ENCODE measurements at places on chromosomes 1 and 21. TPM values are rescaled to one million over a fixed set of nuclear protein-coding genes. Genes with fewer than 3 reads are reported as not detected.
A peak's percentile ranks its signal among the peaks of the same experiment; 100 is the strongest.

GRCh38 chr1:11650331-11650991, 3.8 kb downstream of the FBXO2 start:
- peaks cover 18% of the 10 kb centered on the region for H3K4me1 ChIP-seq
- DNase-seq, result peak; percentile 82
- H3K36me3 ChIP-seq, result no peaks in the 10 kb centered on the region
- H3K27me3 ChIP-seq, result no peaks in the 10 kb centered on the region
- no peak overlapping the region for H3K27ac ChIP-seq
- H3K4me3 ChIP-seq, result peak overlapping the region; percentile 17

CCDC190 gene
- not detected for total RNA-seq

DNA sequence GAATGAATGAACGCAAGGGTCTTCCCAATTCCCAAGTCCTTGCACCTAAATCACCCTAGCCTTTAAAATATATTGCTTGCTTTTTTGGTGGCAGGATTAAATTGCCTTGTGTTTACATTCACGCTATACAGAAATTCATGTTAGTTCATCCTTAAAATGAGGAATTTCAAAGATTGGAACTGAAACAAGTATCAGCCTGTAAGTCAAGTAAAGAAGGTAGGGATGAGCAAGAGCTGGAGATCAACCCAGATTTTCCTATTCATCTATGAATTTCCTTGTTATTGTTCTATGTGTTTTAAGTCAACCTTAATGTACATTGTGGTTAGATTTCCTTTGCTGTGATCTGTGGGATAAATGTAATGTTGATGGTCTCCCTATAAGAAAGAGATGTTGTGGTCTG, 248.2 kb downstream of the NFIA start:
- no peak for DNase-seq
- H3K27me3 ChIP-seq, result no peaks in the 10 kb centered on the region
- H3K36me3 ChIP-seq, result peaks cover 8% of the 10 kb centered on the region
- peaks cover 7% of the 10 kb centered on the region for H3K4me1 ChIP-seq
- H3K27ac ChIP-seq, result no peak overlapping the region

DNA sequence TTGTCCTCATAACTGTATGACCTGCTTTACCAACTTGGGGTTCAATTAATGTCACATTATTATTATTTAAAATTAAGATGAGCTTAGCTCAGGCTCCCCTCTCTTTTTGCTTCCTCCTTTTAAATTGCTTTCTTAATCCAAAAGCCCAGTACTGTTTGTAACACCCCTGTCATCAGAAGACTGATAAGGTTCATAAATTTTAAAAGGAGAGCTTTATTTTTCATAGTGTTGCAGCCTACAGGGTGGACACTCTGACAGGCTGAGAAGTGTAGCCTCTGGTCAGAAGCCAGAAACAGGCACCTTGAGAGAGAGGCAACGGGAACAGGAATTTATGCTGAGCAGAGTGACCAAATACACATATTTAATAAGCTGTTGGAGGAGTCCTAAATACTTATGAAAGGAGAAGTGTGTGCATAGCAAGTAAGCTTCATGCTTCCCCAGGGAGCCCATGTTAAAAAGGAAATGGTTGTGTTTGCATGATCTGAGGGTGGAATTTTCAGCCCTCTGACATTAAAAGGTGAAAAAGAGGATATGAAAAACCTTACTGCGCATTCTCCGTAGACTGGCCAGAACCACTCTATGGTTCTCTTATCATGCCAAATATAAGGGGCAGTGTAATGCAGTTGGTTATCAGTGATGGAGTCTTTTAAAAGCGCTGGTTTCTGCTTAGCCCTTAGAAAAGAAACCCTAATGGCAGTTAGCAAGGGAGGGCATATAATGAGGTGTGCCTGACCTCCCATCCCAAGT, 30.5 kb upstream of the FGGY start:
- H3K27ac ChIP-seq, result no peak overlapping the region
- no peak for DNase-seq
- H3K4me3 ChIP-seq, result no peak overlapping the region
- peaks cover 91% of the 10 kb centered on the region for H3K27me3 ChIP-seq

GRCh38 chr1:236890152-236891056, 95.3 kb downstream of the MTR start:
- H3K4me1 ChIP-seq, result no peaks in the 10 kb centered on the region
- no peak overlapping the region for H3K4me3 ChIP-seq
- no peaks in the 10 kb centered on the region for H3K27me3 ChIP-seq
- H3K27ac ChIP-seq, result no peak overlapping the region
- DNase-seq, result no peak

GRCh38 chr21:45430521-45431501, 25.8 kb downstream of the COL18A1 start:
- no peaks in the 10 kb centered on the region for H3K36me3 ChIP-seq
- no peak for DNase-seq
- no peak overlapping the region for H3K4me3 ChIP-seq

GRCh38 chr1:45722809-45723208, 27.6 kb downstream of the IPP start:
- H3K4me1 ChIP-seq, result no peaks in the 10 kb centered on the region
- no peaks in the 10 kb centered on the region for H3K27me3 ChIP-seq
- no peak for DNase-seq

GRCh38 chr1:91603409-91603808, 102.8 kb downstream of the CDC7 start:
- no peaks in the 10 kb centered on the region for H3K27me3 ChIP-seq
- DNase-seq, result no peak
- no peaks in the 10 kb centered on the region for H3K36me3 ChIP-seq
- H3K27ac ChIP-seq, result no peak overlapping the region
- no peaks in the 10 kb centered on the region for H3K4me1 ChIP-seq

ITGB2 gene
- 7.4 TPM for total RNA-seq

Data from A673 (cell line).